ENCODE measurements at places on chromosomes 16 and 17. TPM values are rescaled to one million over a fixed set of nuclear protein-coding genes. Genes with fewer than 3 reads are reported as not detected.

CHST6 gene
- total RNA-seq = under 0.01 TPM

- H3K36me3 ChIP-seq = peaks cover 21% of the 10 kb centered on the region
- no peak overlapping the region for H3K27ac ChIP-seq
- no peak overlapping the region for H3K4me3 ChIP-seq
Observed at GRCh38 chr16:11729787-11730186, 12.9 kb downstream of the TXNDC11 start.

GRCh38 chr17:49729069-49729468 lies 21.3 kb upstream of the SLC35B1 start:
- H3K27me3 ChIP-seq = peaks cover 2% of the 10 kb centered on the region
- H3K36me3 ChIP-seq = no peaks in the 10 kb centered on the region
- peaks cover 3% of the 10 kb centered on the region for H3K4me1 ChIP-seq
- H3K4me3 ChIP-seq = no peak overlapping the region
- DNase-seq = no peak
- H3K27ac ChIP-seq = no peak overlapping the region

- no peaks in the 10 kb centered on the region for H3K4me1 ChIP-seq
- no peak overlapping the region for H3K27ac ChIP-seq
- no peak overlapping the region for H3K4me3 ChIP-seq
- H3K27me3 ChIP-seq = no peaks in the 10 kb centered on the region
- peaks cover 45% of the 10 kb centered on the region for H3K36me3 ChIP-seq
Observed at GRCh38 chr17:44396946-44397345, 7.5 kb upstream of the ITGA2B start.

TLCD2 gene
- 0.83 TPM for total RNA-seq

DNA sequence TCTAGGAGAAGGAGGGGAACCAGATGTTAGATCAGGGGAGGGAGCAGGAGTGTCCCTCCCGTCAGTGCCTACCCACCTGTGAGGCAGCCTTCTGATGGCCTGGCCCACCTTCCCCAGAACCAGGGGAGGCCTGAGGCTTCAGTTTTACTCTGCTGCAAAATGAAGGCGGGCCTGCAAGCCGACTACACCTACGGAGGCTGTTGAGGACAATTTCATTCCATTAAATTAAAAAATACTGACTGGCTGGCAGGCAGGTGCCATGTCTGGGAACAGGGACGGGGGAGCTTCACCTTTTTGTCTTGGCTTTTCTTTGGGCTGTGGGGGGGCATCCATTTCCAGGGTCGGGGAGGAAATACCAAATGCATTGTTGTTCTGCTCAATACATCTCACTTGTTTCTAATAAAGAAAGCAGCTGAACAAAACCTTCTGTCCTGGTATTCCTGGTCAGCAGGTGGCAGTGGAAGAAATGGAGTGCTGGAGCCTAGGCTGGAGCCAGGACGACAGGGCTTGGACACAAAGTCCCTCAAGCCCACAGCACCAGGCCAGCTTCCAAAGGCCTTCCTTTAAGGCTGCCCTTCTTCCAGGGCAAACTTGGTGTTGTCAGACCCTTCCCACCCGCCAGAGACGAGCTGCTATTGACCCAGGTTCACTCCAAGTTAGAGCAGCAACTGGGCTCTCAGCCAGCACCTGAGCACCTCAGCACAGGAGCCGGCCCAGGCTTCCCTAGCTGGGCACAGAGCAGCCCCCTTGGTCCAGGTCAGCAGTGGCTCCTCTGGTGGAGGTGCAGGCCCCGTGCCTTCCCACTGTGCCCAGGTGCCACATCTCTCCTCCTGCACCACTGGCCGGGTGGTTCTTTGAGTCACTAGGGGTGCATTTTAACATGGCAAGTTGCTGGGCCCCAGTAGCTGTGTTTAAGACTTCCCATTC lies 23.5 kb downstream of the PLCD3 start:
- DNase-seq = no peak
- H3K27me3 ChIP-seq = no peaks in the 10 kb centered on the region
- H3K4me3 ChIP-seq = no peak overlapping the region
- H3K27ac ChIP-seq = no peak overlapping the region
- peaks cover 74% of the 10 kb centered on the region for H3K36me3 ChIP-seq

GRCh38 chr16:22001591-22001990 lies 675 bp upstream of the PDZD9 start:
- no peaks in the 10 kb centered on the region for H3K36me3 ChIP-seq
- peak; percentile 71 for DNase-seq

NTN1 gene
- under 0.01 TPM for total RNA-seq

C17orf113 gene
- total RNA-seq = under 0.01 TPM

DRC3 gene
- 0.72 TPM for total RNA-seq

KRT27 gene
- total RNA-seq = not detected

DNA sequence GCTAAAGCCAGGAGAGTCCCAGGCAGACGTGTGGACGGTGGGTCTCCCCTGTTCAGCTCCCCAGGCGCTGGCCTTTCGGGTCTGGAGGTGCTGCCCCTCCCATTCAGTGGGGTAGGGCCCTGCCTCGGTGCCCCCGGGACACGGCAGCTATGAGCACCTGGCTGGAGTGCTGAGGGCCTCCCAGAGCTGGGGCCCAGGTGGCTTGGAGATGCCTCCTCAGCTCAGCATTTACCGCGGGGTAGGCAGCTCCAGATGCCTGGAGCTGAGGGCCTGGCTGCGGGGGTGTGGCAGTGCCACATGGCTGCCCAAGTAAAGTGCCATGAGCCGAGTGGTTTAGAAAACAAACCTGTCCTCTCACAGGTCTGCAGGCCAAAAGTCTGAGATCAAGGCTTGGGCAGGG lies 19.5 kb downstream of the SOX8 start:
- H3K36me3 ChIP-seq = no peaks in the 10 kb centered on the region
- H3K27me3 ChIP-seq = peaks cover 48% of the 10 kb centered on the region
- H3K27ac ChIP-seq = no peak overlapping the region
- no peak for DNase-seq

TXNDC11 gene
- 23.9 TPM for total RNA-seq

RNF112 gene
- 2.5 TPM for total RNA-seq

DNA sequence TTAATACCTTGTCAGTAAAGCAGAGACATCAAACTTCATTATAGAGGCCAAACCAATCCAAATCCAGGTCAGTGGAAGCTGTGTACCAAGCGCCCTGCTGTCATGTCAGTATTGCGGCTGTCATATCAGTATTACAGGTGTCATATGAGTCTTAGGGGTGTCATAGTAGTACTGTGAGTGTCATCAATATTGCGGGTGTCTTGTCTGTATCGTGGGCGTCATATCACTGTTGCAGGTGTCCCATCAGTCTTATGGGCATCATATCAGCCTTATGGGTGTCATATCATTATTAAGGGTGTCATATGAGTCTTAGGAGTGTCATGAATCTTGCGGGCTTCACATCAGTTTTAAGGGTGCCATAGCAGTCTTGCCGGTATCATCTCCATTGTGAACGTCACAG lies 6.0 kb upstream of the PRDM7 start:
- H3K36me3 ChIP-seq = no peaks in the 10 kb centered on the region
- H3K4me3 ChIP-seq = no peak overlapping the region
- peaks cover 1% of the 10 kb centered on the region for H3K27me3 ChIP-seq
- H3K4me1 ChIP-seq = peaks cover under 1% of the 10 kb centered on the region

DNA sequence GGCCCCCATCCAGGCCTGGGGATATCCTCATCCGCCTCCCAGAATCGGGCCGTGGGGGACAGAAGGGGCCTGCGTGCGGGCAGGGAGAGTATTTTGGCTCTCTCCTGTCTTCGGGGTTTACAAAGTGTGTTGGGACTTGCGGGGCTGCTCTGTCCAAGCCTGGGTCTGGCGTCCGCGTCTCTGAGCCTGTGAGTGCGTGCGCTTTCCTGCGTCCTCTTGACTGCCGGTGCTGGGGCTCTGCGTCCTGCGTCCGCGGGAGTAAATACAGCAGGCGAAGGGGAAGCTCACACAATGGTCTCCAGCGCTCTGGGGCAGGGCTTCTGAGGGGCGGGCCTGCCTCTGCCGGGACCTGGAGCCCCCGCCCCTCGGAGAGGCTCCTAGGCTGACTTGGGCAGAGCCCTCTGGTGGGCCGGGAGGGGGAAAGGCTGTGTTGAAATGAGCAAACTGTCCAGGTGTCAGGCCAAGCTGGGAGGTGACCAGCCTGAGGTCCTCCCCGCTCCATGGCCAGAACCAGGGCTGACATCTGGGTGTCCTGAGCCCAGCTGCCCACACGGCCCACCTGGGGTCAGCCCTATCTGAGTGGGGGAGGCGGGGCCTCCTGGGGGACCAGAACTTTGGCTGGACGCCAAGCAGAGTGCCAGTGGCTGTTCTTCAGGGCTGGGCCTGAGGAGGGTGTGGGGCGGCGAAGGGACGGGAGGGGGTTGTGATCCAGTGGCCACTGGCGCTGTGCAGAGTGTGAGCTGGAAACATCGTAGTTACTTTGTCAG lies 233.6 kb downstream of the SEC14L1 start:
- peaks cover 3% of the 10 kb centered on the region for H3K36me3 ChIP-seq
- DNase-seq = peak; percentile 86
- H3K4me1 ChIP-seq = peaks cover 50% of the 10 kb centered on the region
- H3K4me3 ChIP-seq = peak overlapping the region; percentile 78
